ENCODE measurements at places on chromosomes 2 and 18. TPM values are rescaled to one million over a fixed set of nuclear protein-coding genes. Genes with fewer than 3 reads are reported as not detected.

ALPP gene
- total RNA-seq = not detected

NAT8 gene
- total RNA-seq = not detected

DSC3 gene
- 0.46 TPM for total RNA-seq

NAB1 gene
- 37.2 TPM for total RNA-seq

FTCDNL1 gene
- total RNA-seq = 0.59 TPM

CD28 gene
- total RNA-seq = not detected

WNT10A gene
- total RNA-seq = not detected

ITSN2 gene
- 33.0 TPM for total RNA-seq

DPP10 gene
- total RNA-seq = not detected

All from smooth muscle cell of the pulmonary artery (primary cell).